ENCODE measurements at places on chromosomes 12 and 14. TPM values are rescaled to one million over a fixed set of nuclear protein-coding genes. Genes with fewer than 3 reads are reported as not detected.
A peak's percentile ranks its signal among the peaks of the same experiment; 100 is the strongest.

The GLT1D1 gene
- total RNA-seq: not detected

DNA sequence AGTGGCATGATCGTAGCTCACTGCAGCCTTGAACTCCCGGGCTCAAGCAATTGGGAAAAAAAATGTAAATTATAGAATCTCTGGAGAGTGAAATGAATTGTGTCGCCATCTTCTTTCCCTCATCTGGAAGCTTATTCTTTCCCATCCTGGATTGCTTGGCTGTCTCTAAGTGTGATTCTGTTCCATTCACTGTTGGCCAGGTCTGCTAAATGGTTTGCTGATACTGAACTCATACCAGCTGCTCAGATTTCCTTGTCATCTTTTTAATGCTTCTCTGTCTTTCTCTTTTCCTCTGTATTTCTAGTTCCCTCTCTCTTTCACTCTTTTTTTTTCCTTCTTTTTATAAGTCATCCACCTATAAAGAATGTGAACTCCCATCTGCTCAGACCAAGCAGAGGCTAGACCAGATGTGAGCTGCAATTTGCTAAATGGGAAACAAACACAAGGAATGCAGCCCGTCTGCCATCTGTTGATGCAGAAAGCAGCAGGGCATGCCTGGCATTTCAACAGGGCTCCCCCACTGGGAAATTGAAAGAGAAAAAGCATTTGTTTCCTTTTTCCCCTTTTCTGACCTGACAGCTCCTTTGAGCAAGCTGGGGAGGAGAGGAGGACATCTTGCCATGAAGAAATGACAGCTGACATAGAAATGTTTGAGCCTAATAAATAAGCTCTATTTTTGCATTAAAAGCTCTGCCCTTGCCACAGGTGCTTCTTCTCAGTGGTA, 1823.6 kb upstream of the FLRT2 start:
- peak; percentile 23 for DNase-seq

DNA sequence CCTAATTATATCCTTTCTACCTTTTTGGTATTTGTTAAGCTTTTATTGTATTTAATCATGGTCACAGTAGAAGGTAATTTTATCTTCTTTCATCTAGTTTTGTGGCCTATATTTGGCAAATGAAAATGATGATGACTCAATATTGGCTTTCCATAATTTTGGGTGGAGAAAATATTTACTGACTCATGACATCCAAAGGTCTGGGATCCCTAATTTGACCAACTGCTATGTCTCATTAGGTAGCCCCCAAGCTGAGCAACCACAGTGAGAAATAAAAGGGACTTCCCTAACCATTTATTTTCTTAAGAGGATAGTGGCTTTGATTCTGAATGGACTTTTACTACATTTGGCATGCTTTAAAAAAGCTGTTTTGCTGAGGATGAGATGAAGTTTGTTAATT, 289.5 kb downstream of the RMST start:
- DNase-seq: no peak

DNA sequence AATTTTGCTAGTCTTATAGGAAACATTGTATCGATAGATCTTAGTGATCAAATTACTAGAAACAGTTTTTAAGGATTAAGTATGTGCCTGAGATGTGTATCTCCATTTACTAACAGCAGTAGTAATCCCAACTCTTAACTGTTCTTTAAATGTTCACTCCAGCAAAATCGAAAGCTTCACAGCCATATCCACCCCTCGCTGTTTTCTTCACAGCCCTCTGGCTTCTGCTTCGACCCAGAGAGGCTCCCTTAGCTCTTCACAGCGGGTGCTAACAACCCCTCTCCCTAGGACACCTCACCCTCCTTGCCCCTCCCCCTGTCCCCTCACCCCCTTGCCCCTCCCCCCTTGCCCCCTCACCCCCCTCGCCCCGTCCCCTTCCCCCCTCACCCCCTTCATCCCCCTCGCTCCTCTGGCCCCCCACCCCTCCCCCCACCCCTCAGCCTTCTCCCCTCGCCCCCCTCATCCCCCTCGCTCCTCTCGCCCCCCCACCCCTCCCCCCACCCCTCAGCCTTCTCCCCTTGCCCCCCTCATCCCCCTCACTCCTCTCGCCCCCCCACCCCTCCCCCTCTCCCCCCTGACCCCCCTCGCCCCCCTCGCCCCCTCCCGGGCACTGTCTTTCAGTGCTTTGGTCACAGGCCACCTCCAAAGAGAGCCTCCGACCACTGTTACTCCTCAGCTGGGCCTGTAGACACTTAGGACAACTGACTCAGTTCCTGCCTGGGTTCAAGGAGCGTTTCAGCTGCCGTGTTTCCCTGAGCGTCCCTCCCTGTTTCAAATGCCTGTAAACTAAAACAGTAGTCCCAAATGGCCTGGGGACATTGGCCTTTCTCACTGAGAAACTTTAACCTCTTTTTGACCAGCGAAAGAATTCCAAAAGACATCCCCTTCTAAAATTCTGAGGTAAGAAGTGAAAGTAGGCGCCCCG, 46.0 kb upstream of the DYNC1H1 start:
- no peak for DNase-seq
